ENCODE measurements at places on chromosomes 12 and 14.
A peak's percentile ranks its signal among the peaks of the same experiment; 100 is the strongest.

DNA sequence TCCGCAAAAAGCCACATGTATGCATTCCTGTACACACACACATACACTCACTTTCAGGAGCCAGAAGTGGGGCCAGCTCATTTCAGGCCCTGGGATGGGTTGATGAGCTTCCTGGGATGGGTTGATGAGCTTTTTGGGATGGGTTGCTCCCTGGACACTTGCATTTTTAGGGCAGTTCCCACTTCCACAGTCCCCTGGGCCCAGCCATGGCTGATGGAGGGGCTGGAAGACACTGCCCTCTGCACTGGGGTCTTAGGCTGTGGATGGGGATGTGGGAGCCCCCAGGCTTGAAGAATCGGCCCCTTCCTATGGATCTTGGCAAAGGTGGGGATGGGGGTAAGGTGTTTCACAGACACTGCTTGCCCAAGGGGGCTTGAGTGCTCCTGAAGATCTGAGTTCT lies 12.7 kb downstream of the ACVRL1 start:
- DNase-seq = no peak

DNA sequence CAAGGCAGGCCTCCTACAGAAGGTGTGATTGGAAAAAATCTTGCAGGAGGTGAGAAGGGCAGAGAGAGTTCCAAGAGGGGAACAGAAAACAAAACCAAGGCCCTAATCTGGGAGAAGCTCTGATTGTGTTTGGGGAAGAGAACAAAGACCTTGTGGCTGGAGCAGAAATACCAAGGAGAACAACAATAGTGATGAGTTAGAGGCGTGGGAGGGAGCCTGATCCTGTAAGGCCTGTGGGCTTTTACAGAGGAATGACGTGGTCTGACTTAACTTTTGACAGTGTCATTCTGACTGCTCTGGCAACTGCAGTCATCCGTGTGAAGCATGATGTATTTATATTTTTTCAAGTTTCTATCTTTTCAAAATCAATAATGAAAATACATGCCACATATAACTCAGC lies 200.6 kb downstream of the ANO4 start:
- no peak for DNase-seq

DNA sequence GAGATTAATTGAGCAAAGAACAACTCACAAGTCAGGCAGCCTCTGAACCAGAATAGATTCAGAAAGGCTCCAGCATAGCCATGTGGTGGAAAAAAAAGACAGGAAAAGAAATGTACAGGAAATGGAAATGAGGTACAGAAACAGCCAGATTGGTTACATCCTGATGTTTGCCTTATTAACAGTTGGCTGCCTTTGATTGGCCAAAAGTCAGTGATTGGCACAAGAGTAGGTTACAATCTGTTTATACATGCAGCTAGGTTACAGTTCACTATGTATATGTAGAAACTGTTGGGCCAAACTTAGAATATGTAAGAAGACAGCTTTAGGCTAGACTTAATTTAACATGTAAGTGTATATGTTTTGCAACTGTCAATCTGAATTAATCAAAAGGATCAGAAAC lies 118.9 kb downstream of the UNC79 start:
- DNase-seq = no peak

GRCh38 chr12:49388682-49389386 lies 21.6 kb downstream of the SPATS2 start:
- DNase-seq = peak; percentile 39

- no peak for DNase-seq
These were observed 834.1 kb downstream of the TRHDE start for GRCh38 chr12:73106296-73106695.

DNA sequence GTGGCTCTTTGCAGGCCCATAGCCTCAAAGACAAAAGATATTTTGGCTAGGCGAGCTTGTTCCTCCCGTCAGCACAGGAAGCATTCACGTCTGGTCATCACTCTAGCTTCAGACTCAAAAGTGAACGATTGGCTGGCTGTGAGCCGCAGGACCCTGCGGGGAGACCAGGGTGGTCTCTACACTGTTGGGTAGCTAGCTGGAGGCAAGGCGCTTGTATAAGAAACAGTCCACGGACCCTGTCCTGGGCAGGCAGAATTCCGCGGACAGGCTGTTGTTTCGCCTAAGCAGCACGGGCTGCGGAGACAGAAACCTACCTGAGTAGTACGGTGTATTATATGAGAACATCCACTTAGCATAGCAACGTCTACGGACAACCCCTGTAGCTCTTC lies 29.6 kb downstream of the WBP11 start:
- no peak for DNase-seq

DNA sequence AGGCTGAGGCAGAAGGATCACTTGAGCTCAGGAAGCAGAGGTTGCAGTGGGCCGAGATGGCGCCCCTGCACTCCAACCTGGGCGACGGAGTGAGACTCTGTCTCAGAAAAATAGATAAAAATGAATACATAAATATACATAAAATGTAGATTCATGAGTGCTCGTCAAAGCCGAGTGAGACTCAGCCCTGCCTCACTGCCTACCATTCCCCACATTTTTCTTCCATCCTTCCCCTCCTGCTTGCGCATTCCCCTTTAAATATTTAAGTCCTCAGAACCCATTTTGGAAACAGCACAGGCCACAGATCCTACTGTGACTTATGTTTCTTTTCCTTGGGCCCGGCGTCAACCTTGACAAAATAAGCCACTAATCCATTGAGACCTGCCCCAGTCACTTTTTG lies 31.9 kb upstream of the AACS start:
- no peak for DNase-seq

DNA sequence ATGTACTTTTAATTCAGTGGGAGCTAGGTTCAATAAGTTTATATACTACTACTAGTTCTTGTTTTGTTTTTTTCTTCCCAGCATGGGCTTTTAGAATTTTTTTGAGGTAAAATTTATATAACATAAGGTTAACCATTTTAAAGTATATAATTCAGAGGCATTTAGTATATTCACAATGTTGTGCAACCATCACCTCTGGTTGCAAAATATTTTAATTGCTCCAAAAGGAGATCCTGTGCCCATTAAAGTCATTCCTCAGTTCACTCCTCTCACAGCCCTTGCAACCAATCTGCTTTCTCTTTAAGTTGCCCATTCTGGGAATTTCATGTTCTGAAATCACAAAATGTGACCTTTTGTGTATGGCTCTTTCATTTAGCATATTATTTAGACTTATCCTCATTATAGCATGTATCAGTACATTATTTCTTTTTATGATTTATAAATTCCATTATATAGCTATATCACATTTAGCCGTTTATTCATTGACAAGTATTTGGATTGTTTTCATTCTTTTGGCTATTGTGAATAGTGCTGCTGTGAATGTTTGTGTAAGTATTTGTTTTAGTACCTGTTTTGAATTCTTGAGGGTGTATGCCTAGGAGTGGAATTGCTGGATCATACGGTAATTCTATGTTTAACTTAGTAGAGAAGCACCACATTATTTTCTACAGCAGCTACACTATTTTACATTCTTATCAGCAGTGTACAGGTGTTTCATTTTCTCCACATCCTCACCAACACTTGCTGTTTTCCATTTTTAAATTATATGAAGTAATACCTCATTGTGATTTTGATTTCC lies 59.1 kb downstream of the ARHGAP5 start:
- DNase-seq = no peak

DNA sequence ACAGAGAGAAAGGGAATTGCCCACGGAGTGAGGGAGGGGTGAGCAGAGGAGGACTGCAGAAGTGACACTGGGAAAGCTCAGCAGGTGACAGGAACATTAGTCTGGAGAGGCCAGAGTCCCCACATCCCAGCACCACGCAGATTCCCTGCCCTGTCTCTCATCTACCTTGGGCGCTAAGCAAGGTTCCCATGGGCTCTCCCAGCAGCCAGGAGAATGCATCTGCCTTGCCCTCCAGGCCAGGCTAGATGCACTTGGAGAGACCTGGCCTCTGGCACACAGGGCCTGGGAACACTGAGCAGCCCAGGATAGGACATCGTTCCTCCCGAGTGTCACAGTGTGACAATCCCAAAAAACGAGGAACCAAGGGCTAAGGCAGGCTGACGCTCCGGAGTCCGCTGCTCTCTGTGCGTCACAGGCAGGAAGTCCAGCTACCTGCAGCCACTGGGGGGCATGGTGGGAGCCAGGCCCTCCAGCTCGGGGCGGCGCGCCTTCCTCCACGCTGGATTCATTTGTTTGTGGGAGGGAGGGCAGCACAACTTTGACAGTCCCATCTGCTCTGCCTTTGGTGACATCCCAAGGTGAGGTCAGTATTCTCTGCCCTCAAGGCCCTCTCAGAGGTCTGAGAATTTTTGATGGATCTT lies 5.4 kb upstream of the NGB start:
- DNase-seq = no peak

DNA sequence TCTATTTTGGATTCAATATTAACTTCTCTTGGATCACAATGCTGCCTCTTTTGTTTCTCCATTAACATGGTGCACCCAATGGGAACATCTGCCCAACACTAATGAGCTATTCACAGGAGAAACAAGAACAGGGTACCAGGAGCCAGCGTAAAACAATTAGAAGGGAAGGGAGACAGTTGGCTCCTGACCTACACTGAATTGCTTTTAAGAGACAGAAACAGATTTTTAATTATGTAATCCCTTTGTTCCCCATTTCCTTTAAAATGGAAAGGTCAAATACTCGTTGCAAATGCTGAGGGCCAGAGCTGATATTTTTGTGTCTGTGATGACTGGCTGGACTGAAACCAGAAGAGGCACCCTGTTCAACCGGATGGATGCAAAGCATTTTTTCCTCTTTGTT lies 108.3 kb downstream of the SEC23A start:
- DNase-seq = no peak

GRCh38 chr12:48985475-48985897 lies 7.4 kb downstream of the WNT1 start:
- DNase-seq = no peak

GRCh38 chr12:59803735-59804134 lies 207.9 kb downstream of the SLC16A7 start:
- DNase-seq = no peak

- DNase-seq = no peak
These were observed 2.0 kb downstream of the ZBTB25 start for GRCh38 chr14:64501411-64502171.

- no peak for DNase-seq
These were observed 290.9 kb upstream of the STXBP6 start for GRCh38 chr14:25340882-25341281.

GRCh38 chr12:65611396-65611795 lies 212.9 kb upstream of the HMGA2 start:
- no peak for DNase-seq

Data from stimulated activated CD8-positive, alpha-beta memory T cell treated with anti-CD3 and anti-CD28 coated beads, Interleukin-15, amount 100 ng/mL, for 4 hours (primary cell).